ENCODE measurements at places on chromosomes 6 and 20.
A peak's percentile ranks its signal among the peaks of the same experiment; 100 is the strongest.

DNA sequence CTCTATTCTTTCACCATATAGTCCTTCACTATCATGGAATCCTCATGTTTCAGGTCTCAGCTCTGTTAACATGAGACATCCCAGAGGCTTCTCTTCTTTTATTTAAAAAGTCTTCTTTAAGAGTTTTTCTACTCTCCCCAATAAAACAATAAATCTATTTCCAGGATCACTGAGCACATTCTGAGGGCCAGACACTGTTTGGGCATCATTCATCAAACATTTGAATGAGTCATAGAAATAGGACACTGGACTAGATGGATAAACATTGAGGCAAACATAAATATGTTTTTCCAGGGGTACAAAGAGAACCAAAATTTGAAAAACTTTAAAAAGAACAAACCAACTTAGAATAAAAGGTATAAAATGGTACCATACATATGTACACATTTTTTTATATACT lies 554.4 kb downstream of the KIF16B start:
- no peak for DNase-seq

DNA sequence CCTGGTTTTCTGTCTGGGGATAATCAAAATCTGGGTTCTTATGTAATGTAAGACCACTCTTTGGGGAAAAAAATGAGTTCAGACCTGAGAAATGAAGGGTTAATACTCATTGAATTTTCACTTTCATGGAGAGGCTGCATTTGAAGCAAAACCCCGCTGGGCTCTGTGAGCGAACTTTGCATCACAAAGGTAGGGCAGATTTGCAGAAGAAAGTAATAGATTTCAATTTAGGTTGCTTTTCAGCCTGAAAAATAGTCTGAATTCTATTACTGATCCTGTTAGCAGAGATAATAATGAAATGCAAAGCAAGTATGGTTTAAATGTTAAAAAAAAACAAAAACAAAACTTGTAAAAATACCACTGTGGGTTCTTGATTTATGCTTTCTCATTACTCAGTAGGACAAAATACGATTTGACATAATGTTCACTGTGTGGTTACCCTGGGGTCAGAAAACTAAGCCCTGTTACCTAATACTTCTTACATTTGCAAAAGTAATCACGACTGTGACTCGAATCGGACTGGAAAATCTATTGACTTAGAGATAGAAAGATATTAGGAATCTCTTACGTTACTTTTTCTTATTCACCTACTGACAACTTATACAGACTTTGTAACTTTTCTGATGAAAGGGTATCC lies 72.2 kb downstream of the UST start:
- DNase-seq: no peak

- peak; percentile 63 for DNase-seq
Measured at GRCh38 chr6:40930555-40930954, 108.5 kb downstream of the UNC5CL start.

- DNase-seq: peak; percentile 36
Measured at GRCh38 chr6:53813096-53813495, 18.3 kb downstream of the LRRC1 start.

DNA sequence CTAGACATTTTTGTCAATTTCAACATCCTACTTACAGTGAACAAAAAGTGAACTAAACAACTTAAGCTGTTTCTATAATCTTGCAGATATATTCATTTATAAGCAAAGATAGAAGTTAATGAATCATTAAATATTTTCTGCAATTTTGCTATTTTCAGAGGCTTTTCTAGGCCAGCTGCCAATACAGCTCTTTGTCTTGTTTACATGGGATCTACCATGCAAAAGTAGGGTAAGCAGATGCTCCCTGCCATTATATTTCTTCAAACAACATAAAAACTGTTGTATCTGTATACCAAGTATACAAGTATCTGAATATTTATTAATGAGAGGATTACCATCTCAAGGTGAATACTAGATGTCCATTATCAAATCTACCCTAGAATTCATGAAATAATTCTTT lies 15.4 kb downstream of the PNISR start:
- DNase-seq: no peak

- DNase-seq: no peak
Measured at GRCh38 chr6:155996151-155996550, 540.5 kb upstream of the NOX3 start.

GRCh38 chr6:56003616-56004015 lies 128.2 kb upstream of the BMP5 start:
- no peak for DNase-seq

- DNase-seq: peak; percentile 58
Measured at GRCh38 chr6:109944448-109944847, 33.7 kb upstream of the GPR6 start.

All from hepatocyte (in vitro differentiated cells).